Right ventricle myocardium inferior (tissue), 1 donor: ENCODE measurements at places on chromosomes 5 and 9. TPM values are rescaled to one million over a fixed set of nuclear protein-coding genes. Genes with fewer than 3 reads are reported as not detected.

DNA sequence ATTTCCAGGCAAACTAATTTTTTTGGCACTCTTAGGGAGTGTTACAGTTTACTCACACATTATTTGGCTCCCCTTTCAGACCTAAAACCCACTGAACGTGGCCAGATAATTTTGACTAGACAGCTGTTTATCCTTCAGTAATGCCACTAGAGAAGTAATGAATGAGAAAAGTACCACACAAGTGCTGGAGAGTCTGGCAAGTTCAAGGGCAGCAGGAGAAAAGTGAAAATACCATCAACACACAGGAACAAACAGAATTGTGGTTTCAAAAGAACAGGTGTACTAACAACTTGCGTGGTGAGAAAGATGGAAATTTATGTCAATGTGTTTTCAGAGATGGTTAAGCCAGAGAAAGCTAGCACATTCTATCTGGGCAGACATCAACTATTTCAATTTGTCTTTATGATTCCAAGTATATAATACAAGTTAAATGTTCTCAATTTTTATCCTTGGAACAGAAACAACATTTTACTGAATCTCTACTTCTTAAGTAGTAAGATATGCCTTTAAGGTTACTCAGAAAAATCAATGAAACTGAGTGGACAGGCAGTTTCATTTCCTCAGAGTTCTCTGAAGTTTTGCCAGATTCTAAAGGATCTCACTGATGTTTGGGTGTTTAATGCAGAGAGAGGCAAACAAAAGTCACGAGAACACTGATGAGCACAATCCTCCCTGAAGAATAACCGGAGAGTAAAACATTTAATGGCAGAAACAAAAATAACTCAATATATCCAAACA, 91.0 kb downstream of the ARSB start:
- no peak for DNase-seq

- no peak for DNase-seq
These were observed 52.6 kb downstream of the HINT1 start for GRCh38 chr5:131112424-131112823.

RMI1 gene
- 7.3 TPM for total RNA-seq

ZNF483 gene
- 4.2 TPM for total RNA-seq

CARD9 gene
- 1.4 TPM for total RNA-seq
